ENCODE measurements at places on chromosomes 5 and 9.

DNA sequence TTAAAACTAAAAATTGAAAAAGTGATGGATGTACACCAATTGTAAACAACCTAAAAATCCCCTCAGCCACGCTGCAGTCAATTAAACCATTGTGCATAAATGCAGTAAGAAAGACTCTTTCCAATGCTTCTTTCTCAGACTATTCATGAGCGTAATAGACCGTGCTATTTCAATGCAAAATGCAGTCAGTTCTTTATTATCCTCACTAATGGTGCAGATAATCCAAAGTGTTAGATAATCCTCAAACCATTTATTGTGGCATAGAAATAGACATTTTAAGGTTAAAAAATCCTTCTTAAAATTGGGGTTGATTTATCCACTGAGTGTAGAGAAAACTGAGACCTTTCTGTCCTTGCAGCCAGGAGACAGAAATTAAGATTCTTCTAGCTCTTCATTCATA is 1862.8 kb downstream of the EFNA5 start:
- DNase-seq: no peak

DNA sequence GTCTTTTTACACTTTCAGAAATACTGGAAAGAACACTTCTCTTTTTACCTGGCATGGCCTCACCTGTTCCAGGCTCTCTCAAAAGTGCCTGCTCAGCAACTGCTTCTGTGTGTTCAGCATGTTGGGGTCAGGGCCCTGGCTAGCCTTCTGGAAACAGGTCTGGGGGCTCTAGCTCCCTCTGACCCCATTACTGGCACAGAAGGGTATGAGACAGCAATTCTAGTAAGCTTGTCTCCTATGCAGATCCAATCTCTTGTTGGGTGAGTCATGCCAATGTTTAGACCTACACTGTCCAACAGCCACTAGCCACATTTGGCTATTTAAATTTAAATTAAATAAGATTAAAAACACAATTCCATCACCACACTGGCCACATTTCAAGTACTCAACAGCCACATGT is 80.8 kb downstream of the MAPKAP1 start:
- no peak for DNase-seq

DNA sequence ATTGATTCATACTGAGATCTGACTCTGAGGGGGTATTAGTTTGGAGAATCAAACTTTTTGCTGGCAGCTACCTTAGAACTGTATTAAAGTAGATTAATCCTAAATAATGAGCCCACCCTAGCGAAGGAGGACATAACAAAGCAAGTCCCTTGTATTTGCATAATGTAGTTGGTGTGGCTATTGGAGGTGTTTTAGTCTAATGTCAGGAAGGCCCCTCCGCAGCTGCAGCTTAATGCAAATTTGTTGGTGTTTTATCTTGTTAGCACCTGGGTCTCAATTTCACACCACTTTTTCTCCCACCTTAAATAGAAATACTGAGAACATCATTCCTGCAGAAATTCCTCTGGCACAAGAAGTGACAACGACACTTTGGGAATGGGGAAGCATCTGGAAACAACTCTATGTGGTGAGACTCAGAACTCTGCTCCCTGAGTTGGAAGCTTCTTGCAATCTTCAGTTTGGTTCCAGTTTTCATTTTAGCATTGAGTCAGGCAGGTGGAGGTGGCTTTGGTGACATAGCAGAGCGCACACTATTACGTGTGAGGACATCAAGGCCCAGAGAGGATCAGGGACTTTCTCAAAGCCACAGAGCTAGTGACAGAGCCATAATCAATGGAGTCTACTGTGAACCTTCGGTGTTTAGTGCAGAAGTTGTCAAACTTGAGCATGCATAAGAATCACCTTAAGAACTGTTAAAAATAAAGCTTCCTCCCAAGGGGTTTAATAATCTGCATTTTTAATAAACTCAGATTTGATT is 33.9 kb downstream of the DOCK2 start:
- DNase-seq: no peak

DNA sequence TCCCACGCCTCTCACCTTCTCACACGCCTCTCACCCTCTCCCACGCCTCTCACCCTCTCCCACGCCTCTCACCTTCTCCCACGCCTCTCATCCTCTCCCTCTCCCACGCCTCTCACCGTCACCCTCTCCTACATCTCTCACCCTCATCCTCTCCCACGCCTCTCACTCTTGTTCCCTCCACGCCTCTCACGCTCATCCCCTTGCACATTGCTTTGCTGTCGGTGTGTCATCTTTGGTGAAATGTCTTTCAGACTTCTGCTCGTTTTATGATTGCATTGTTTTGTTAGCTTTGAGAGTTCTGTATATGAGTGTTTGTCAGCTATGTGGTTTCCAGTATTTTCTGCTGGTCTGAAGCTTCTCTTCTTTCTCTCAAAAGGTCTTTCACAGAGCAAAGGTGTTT is 102.7 kb downstream of the EHMT1 start:
- DNase-seq: no peak

GRCh38 chr5:134563962-134564361 is 38.5 kb downstream of the JADE2 start:
- no peak for DNase-seq

GRCh38 chr5:178207917-178208280 is 3.6 kb downstream of the HNRNPAB start:
- DNase-seq: no peak

GRCh38 chr5:102153003-102153759 is 142.9 kb downstream of the SLCO4C1 start:
- no peak for DNase-seq

GRCh38 chr5:172769342-172769615 is 1.7 kb downstream of the DUSP1 start:
- no peak for DNase-seq

DNA sequence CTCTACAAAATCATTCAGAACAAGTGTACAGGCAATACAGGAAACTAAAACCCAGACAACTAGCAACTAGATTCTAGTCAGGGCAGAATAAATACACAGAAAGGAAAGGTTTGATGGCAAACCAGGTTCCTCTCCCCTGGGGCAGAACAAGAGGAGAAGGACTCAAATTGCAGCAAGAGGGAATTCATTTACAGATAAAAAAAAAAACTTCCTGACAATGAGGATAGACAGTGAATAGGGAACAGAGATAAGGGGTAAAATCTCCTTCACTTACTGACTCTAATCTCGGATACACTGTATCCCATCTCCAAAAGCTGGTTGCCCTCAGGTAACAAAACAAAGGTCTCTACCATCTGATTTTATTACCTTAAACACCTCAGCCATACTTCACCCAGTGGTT is 244.0 kb downstream of the SEC61B start:
- no peak for DNase-seq

GRCh38 chr5:51452562-51452961 is 69.3 kb downstream of the ISL1 start:
- DNase-seq: no peak

- no peak for DNase-seq
These were observed 70.9 kb downstream of the SETX start for GRCh38 chr9:132283863-132284262.

DNA sequence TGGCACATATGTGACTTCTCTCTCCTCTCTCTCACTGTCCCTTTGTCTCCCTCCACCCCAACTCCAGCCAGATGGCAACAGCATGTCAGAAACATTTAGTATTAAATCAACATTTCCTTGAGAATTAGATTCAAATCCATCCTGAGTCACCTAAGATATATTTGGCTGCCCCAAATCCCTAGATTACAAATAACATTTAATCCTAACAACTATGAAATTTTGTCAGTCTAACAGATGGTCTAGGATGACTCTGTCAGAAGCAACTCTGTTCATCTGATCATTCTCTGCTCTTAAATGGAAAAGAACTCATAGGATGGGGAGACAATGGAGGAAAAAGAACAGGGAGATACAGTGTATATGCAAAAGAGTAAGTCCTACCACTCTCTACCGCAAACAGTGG is 201.2 kb downstream of the TSSK1B start:
- no peak for DNase-seq

DNA sequence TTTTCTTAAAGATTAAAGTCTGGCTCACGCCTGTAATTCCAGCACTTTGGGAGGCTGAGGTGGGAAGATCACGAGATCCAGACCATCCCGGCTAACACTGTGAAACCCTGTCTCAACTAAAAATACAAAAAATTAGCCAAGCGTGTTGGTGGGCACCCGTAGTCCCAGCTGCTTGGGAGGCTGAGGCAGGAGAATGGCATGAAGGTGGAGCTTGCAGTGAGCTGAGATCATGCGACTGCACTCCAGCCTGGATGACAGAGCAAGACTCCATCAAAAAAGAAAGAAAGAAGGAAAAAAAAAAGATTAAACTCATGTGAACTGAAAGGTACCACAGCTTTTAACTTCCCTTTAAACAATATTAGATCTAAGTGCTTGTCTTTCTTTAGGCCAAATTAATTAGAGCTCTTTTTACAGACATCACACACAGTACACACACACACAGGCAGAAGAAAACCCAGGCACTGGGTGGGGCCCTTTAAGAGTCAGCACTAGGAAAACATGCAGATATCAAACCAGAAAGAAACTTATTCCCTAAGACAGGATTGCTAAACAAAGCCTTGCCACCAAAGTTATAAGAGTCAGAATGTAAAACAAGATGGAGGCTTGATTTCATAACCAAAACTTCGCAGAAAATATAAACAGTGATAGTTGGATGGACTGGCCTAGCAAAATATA is 29.3 kb upstream of the UHRF2 start:
- no peak for DNase-seq

DNA sequence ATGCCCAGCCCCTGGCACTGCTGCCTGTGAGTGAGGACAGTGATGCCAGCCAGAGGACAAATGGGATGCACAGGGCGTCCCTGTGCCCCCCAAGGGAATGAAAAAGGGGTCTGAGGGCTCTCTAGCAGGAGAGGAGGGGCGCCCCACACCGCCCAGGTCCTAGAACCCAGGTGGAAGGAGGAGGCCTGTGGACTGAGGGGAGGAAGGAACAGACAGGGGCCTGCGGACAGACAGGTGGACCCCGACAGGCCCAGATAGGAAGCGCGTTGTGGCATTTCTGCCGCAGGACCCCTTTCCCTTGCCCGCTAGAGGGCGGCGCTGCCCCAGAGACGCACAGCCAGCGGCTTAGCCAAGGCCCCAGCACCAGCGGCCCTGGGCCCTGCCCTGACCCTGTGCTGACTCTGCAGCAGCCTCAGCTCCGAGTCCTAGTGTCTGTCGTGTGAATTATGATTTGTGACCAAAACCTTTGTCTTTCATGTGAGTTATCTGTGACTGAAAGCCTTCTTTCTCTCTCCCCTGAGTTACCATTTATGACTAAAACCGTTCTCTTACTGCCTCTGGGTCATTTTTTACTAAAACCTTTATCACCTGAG is 30.7 kb downstream of the TRIP13 start:
- DNase-seq: peak; percentile 56

GRCh38 chr5:156800929-156801328 is 49.2 kb upstream of the PPP1R2B start:
- no peak for DNase-seq

Measured in activated T-cell treated with anti-CD3 and anti-CD28 coated beads for 24 hours (primary cell).